ENCODE measurements at places on chromosomes 13 and 19.

- no peak for DNase-seq
Measured at GRCh38 chr19:17869114-17869608, 2.6 kb upstream of the SLC5A5 start.

DNA sequence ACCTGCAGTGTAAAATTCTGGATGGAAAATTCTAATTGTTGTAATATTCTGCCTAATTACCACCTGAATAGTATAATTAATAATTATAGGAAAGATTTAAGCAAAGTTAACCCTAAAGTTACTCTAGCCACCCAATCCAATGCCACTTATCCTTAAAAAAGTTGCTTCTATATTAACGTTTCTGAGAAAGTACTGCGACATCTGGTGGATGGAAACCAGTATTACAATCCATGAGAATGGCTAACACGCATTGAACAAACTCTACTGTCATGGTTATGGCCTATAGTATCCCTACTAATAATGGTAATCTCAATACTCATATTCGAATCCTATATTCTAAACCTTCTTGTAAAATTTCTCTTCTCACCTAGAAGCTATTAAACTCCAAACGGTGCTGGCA is 1551.8 kb downstream of the SLITRK1 start:
- DNase-seq: no peak

- DNase-seq: no peak
Measured at GRCh38 chr13:108315991-108316390, 46.5 kb downstream of the TNFSF13B start.

GRCh38 chr13:44417876-44418275 is 44.3 kb downstream of the SERP2 start:
- no peak for DNase-seq

- no peak for DNase-seq
Measured at GRCh38 chr13:113880651-113881611, 17.1 kb upstream of the GAS6 start.

DNA sequence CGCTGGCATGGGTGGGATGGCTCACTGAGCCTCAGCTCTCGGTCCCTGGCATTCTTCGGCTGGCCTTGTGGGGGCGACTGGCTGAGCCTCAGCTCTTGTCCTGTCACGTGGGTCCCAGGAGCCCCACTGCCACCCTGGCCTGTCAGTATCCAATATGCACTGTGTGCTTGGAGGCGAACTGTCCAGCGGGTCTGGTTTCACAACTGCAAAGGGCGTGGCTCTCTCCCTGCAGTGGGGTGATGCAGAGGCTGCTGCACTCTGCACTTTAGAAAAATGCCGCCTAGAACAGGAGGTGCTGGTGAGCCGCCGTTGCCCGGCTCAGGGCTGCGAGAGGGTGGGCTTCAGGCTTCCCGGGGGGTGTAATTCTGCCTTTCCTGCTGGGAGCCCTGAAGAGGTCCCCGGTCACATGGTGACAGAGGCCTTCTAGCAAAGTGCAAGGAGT is 17.0 kb upstream of the TMEM255B start:
- DNase-seq: peak; percentile 40

- DNase-seq: no peak
Measured at GRCh38 chr13:44969551-44970484, 19.5 kb downstream of the NUFIP1 start.

- DNase-seq: no peak
Measured at GRCh38 chr19:48417421-48417820, 24.0 kb downstream of the GRIN2D start.

DNA sequence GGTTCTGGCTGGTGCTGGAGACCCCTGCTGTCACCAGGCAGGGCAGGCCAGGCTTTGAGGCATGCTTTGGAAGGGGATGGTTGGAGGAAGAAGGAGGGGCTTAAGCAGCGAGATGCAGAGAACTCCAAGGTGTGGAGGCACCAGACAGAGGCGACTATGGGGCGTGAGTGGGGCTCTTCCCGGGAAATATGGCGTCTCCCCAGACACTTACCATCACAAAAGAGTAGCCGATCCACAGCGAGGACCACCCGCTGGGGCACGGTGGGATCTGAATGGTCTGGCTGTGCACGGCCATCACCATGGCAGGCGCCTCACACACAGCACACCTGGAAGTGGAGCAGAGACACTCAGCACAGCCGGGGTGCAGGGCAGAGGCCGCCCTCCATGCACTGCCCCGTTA is 151.9 kb downstream of the COL4A1 start:
- DNase-seq: no peak

All from stomach (tissue), 19 donors.